ENCODE measurements at places on chromosomes 2 and 18.

- no peak for DNase-seq
These were observed 27.2 kb upstream of the ACYP2 start for GRCh38 chr2:54088191-54088634.

DNA sequence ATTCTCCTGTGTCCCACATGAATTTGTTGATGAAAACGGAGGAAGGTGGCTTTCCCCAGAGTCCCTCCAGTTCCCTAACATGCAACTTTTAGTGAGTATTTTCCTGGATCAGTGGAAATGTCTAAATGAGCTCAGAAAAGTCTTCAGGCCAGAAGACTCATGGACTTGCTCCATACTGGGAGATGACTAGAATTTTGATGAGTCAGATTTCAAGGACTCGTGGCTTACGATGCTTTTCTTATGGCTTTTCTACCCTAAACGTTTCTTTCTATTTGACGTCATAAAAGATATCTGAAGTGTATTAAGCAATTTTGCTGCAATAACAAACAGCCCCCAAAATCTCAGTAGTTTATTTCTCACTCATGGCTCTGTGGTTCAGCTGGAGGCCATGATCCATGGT, 397.6 kb downstream of the FBXO15 start:
- DNase-seq: no peak

DNA sequence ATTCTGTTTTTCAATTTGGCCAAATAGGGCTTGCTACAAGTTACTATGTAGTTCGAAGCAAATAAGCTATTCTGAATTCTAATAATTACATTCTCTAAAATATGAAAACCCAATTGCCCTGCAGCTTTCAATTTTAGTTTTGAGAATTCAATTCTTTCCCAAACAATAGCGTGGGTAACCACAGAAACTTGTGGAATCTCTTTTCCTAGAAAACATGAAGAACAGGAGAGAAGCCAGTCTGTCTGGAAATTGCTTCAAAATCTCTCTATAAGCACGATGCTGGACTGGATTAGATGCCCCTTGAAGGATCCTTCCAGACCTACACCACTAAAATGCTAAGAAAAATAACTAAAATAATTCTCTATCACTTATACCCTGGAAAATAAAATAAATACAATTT, 115.0 kb downstream of the THADA start:
- no peak for DNase-seq

DNA sequence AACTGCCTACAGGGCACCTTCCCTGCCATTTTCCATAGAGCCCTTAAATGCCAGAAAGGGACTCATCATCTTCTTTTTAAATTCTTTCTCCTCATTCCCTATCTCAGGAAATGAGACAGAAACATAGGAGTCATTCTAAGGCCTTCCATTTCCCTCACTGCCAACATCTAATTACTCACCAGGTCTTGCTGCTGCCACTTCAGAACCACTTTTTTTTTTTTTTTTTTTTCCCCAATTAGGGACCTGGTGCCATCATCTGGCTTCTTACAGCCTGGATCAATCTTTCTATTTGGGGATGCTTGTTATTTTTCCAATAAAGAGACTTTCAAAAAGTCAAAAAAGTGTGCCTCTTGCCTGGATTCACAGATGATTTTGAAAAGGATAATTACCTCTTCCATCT, 373.4 kb downstream of the LPIN1 start:
- DNase-seq: no peak

DNA sequence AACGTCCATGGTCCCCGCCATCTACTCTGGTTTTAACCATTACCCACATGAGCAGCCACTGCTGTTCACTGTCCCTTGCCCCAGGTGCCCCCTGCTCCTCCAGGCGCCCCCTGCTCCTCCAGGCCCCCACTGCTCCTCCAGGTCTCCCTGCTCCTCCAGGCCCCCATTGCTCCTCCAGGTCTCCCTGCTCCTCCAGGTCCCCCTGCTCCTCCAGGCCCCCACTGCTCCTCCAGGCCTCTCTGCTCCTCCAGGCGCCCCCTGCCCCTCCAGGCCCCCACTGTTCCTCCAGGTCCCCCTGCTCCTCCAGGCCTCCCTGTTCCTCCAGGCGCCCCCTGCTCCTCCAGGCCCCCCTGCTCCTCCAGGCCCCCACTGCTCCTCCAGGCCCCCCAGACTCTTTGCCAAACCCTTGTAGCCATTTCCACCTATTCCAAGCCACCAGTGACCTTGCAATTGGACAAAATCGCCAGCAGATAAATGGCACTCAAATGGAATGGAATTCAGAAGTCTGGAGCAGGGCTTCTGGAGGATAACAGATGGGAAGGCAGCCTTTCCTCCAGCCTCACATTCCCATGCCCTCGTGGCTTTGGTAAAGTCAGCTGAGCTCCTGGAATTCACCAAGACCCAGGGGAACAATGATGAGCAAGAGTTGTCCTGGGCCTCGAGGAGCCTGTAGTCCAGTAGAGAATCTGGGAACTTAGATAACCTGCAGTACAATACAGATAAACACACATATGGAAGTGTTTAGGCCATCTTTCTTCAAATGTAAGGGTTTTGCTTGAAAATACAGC, 13.3 kb upstream of the RPL31 start:
- DNase-seq: no peak

- no peak for DNase-seq
These were observed 304.7 kb upstream of the HNMT start for GRCh38 chr2:137659616-137660015.

GRCh38 chr2:178163395-178163794, 30.9 kb upstream of the OSBPL6 start:
- DNase-seq: no peak

GRCh38 chr18:11147962-11148679, 1.2 kb downstream of the PIEZO2 start:
- DNase-seq: no peak

DNA sequence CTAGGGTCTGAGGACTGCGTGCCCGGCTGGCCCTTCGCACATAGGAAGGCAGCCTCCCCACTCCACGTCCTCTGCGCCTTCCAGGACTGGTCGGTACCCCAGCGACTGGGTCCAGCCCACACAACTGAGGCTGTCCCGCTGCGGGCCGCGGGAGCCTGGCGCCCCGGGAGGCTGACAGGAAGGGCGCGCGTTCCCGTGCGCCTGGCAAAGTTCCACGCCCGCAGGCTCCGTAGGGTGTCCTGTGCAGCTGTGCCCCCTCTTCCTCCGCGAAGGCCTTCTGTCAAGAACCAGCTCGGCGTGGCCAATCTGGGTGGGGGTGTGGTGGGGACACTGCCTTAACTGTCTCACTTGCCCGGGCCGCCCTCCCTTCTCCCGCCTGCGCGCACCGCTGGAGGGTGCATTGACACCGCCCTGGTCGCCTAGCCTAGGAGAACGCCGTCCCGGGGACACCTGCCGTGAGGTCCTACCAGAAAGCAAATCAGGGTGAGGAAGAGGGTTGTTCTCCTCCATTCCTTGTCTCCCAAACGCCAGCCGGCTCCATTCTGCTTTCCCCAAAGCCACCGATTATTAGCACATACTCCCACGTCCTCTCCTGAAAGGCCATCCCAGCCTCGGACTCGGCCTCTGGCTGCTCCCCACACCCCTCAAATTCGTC, 618 bp upstream of the LYPD1 start:
- DNase-seq: no peak

- no peak for DNase-seq
These were observed 484.2 kb downstream of the PID1 start for GRCh38 chr2:228786901-228787300.

DNA sequence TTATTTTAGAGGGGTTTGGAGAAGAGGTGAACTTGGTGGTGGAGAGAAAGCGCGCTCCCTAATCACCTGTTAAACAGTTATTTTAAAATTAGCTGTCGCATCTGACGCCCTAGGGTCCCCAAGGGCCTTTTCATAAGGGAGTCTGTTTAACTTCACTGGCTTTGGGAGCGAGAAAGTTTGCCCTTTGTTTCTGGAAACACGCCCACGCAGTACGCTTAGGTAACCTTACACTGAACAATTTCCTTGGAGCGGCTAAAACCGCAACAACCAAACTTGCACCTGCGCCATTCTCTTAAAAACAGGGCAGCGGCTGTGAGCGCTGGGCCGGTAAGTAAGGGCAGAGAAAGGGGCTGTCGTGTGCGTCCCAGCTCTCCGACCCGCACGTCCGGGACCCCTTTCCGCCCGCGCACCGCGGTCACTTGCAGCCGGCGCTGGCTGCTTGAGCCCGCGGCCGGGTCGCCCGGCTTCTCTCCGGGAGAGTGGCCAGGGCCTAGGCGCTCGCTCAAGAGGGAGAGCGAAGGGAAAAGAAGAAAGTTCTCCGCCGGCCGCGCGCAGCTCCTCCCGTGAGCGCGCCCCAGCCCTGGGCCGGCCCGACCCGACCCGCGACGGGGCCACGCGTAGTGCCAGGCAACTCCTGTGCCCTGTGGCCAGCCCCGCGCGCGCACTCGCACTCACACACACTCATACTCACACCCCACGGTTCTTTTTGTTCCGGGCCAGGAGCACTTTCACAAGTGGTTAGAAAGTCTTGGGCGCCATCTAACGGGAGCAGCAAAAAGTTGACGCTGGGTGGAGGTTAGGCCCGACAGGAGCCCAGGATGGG, 19.2 kb downstream of the POU3F3 start:
- peak; percentile 55 for DNase-seq

- no peak for DNase-seq
These were observed 129.3 kb upstream of the EPAS1 start for GRCh38 chr2:46167924-46168323.

All from activated T-cell treated with anti-CD3 and anti-CD28 coated beads, Interleukin-2, amount 50 U/mL, for 24 hours (primary cell).